ENCODE measurements at places on chromosomes 4 and X.

DNA sequence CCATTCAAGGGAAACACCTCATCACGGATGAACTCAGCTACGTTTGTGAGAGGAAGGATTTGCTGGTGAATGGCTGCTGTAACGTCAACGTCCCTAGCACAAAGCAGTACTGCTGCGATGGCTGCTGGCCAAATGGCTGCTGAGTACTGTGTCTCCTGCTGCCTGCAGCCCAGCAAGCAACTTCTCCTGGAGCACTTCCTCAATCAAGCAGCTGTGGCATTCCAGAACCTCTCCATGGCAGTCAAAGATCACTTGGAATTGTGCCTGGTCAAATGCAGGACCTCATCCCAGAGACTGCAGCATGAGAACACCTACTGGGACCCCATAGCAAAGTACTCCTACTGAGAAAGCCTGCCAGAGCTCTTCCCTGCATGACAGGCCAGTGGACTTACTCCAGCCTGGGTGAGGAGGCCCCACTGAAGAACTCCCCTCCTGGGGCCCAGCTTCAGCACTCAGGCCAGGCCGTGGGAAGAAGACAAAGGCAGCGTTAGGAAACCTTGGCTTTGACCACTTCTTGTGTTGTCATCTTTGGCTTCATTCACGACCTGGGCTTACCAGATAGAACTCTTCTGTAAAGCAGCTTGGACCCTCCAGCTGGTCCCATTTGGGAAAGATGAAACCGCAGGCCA, 244.3 kb downstream of the RBMX2 start:
- DNase-seq: no peak

DNA sequence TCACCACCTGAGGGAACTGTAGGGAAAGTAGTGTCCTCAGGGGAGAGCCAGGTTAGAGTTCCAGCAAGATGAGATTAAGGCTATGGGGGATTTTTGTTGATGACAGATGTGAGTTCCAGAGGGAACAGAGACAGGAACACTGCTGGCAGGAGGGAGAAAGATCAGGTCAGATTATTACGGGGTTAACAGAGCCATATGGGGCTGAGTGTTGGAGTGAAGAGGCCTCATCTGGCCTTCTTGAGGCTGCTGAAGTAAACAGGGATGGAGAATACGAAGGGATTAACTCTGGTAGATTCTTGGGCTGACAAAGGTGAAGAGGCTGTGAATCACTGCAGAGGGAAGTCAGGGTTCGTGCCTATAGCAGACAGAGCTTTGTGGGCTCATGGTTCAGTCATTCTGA, 47.9 kb upstream of the POU4F2 start:
- DNase-seq: no peak

GRCh38 chr4:70927502-70928137, 25.5 kb downstream of the MOB1B start:
- peak; percentile 1 for DNase-seq

GRCh38 chrX:103398421-103398864, 22.1 kb downstream of the BEX3 start:
- no peak for DNase-seq

- DNase-seq: no peak
These were observed 29.3 kb upstream of the FAM47C start for GRCh38 chrX:36978886-36979285.

DNA sequence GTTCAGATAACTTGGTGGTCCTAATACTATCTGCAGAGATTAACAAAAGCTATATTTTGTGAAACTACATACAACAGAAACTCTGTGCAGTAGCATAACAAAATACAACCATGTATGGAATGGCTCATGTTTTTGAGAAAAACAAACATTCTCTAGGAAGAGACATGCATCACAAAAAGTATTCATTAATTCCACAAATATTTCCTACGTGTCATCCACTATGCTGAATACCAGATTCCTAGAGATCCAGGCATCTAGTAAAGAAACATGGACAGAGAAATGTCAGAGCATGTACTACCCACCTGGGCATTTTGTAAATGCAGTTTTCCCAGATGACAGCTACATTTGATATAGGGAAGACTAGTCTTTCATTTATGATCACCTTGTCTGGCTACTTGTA, 248.1 kb downstream of the OPHN1 start:
- no peak for DNase-seq

GRCh38 chr4:157664726-157665125, 444.2 kb downstream of the GRIA2 start:
- DNase-seq: no peak

- no peak for DNase-seq
These were observed 4.6 kb downstream of the NOA1 start for GRCh38 chr4:56972809-56973208.

GRCh38 chrX:13898603-13899002, 81.7 kb upstream of the GPM6B start:
- no peak for DNase-seq
